ENCODE measurements at places on chromosomes 4 and X.
A peak's percentile ranks its signal among the peaks of the same experiment; 100 is the strongest.

DNA sequence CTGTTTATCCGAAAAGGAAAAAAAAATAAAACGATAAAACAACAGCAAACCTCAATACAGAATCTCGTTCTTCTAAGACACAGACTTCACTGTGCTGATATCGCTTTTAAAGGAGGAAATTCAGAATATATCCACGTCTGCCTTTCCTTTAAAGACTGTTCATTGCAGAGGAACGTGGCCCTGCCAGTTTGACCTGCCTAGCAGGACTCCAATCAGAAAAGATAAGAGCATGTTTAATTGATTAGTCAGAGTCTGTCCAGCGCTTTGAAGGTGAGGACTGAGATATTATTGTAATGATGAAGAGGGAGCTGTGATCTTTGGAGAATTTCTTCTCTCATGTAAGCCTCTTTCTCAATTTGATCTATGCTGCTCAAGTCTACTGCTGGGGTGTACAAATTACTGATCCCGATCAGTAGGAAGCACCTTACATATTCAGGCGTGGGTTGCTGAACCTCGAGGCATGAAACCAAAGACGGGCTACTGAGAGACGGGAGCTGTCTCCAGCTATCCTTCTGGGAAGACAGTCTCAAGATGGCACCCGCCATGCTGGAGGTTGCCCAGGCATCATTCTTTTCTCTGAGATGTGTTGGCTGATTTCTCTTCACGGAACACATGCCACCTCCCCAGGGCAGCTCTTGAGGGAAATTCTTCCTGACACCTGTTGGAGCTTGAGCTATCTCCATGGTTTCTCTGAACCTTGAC lies 146.1 kb downstream of the SHOX start:
- DNase-seq, result no peak

DNA sequence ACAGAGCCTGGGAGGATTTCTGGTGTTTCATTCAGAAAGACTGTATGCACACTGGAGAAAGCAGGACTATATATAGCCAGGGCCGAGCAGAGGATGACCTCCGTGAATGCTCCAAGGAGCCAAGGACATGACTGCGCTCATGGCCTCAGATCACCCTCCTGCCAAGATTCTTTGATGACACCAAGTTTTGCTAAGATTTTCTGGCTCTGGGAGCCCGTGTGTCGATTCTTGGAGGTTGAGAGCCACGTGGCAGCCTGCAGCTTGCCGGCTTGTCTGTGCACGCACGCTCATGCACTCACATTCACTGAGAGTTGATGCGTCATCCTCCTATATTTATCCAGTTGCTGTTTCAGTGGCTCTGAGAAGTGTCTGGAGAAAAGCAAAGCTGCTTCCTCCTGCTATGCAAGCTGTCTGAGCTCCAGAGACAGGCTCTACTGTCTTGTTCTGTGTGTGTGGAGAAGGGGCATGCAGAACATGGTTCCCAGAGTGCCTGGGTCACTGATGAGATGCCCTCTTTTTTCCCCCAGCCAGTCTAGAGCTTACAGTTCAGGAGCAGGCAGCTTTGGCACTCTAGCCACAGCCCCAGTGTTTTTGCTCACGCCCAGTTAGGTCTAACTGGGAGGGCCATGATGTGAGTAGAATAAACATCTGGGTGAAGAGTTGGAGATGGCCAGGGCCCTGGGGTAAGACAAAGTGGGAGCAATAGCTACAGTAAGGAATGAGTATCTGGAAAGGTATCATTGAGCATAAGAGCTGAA lies 64.9 kb upstream of the SCOC start:
- peak; percentile 40 for DNase-seq

DNA sequence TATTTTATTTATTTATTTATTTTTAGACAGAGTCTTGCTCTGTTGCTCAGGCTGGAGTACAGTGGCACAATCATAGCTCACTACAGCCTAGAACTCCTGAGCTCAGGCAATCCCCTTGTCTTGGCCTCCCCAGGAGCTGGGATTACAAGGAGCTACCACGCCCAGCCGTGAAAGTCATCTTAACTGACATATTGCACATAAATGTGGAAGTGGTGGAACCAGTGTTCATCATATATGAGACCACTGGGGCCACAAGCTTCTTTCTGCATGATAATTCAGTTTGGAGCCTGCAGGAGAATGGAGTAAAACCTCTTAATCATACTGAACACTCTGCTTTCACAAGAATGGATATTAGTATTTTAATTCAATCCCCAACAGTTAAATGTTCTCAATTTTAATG lies 12.5 kb upstream of the CTSO start:
- DNase-seq, result no peak

GRCh38 chr4:40448875-40449274 lies 113.7 kb downstream of the CHRNA9 start:
- DNase-seq, result no peak

DNA sequence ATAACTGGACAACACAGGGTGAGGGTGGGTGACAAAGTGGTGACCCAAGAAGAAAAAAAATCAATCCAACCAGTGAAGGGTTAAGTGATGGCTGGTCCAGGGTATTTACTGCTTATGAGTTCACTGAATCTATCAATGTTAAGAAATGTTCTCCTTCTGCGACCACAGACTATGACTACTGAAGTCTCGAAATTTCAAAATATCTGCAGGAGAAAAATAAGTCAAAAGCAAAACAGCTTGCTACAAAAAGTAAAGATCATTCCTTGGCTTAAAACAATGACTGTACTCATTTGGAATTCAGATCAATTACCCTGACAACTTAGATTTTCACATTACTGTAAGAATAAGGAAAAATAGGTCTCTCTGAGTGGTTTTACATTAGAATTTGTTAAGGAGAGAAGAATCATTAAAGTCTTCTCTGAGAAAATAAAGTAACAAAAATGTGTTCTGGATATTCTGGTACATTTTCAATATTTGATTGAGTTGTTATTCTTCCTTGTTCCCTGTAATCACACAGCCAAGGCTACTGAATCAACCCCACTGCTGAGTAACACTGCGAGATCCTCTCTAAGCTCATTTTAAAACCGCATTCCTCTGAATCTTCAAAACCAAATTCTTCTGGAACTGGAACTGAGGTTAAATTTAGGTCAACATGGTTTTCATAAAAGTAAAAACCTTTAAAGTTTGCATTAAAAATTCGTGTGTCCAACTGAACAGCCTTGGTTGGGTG lies 22.7 kb downstream of the SMPX start:
- no peak for DNase-seq

GRCh38 chrX:97326456-97326855 lies 442.7 kb downstream of the RPA4 start:
- no peak for DNase-seq

DNA sequence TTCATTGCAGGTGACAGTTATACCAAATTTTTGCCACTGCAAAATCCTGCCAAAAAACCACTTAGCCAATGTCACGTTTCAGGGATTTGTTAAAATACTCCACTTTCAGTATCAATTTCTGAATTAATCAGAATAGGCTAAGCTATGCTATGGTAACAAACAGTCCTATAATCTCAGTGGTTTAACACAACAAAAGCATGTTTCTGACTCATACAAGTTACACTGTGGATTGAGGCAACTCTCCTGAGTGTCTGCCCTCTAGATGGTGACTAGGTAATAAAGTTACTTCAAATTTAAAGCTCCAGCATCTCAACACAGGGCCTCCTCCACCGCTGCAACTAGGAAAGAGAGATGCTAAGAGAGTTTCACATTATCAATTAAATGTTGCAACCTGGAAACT lies 23.0 kb upstream of the RADX start:
- no peak for DNase-seq

GRCh38 chr4:40232610-40233009 lies 35.8 kb downstream of the RHOH start:
- DNase-seq, result no peak

DNA sequence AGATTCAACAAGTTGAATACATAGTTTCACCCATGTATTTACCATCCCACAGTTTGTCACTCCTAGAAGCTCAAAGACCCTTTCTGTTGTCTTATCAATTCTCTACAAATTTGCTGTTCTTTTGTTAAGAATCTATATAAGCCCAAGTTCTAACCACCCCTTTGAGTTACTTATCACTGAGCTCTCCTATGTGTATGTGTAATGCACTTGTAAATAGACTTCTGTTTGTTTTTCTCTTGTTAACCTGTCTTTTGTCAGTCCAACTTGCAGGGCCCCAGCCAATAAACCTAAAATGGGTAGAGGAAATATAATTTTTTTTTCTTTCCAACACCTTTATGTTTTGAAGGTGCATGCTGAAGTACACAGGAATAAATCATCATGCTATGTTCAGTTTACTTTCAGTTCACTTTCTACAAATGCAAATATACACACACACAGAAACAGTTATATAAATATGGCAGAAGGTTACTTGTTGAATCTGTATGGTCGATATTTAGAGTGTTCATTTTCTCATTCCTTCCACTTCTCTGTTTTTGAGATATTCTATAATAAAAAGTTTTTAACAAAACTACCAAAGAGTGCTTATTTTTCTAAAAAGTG lies 22.3 kb upstream of the CLOCK start:
- DNase-seq, result no peak

DNA sequence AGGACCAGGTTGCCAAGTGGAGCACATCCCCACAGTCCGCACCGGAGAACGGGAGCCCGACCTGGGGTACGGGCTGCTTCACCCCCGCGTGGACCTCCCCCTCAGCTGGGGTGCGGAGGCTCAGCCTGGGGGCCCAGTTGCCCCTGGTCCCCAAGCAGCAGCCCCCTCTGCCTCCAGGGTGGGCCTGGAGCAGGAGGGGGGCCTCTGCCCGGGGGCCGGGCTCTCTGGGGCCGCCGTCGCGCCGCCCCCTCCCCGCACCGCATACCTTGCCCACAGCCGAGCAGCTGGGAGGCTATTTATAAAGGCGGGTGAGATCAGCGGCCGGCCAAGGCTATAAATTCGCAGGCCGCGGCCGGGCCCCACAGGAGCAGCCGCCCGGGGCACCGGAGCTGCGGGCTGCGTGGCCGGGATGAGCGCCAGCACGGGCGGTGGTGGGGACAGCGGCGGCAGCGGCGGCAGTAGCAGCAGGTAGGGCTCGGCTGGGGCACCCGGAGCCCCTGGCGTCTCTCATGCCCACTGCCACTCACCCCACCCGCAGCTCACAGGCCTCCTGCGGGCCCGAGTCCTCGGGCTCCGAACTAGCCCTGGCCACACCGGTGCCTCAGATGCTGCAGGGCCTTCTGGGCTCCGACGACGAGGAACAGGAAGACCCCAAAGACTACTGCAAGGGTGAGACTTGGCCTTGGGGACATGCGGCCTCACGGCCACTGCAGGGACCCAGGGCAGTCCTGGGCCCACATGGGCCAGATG lies at the start of gene SRPK3:
Gene SRPK3 (plus strand): TSS at position 364 of the 750 bp plus-strand sequence. CDS start 46 bp downstream, at position 410.
- no peak for DNase-seq

- no peak for DNase-seq
These were observed 68.8 kb upstream of the BCOR start for GRCh38 chrX:40166582-40166981.

DNA sequence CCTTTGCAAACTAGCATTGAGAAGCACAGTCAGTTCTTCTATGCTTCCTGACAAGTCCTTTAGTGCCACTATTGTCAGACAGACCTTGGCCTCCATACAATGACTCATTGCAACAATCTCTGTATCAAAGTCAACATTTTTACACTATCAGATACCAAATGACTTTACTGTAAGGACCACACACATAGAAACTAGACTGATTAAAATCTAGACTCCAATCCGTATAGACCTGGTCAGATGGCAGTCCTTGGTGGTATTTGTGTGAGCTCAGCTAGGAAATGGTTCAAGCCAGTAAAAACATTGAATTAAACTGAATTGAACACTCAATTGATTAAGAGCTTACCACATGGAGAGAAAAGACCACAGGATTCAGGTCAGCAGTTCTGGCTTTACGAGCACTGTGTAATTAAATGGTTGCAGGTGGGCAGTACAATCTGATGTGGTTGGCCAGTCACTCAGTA lies 549.8 kb upstream of the LCORL start:
- no peak for DNase-seq

- peak; percentile 43 for DNase-seq
These were observed 214.8 kb downstream of the SPCS3 start for GRCh38 chr4:176534566-176534965.

DNA sequence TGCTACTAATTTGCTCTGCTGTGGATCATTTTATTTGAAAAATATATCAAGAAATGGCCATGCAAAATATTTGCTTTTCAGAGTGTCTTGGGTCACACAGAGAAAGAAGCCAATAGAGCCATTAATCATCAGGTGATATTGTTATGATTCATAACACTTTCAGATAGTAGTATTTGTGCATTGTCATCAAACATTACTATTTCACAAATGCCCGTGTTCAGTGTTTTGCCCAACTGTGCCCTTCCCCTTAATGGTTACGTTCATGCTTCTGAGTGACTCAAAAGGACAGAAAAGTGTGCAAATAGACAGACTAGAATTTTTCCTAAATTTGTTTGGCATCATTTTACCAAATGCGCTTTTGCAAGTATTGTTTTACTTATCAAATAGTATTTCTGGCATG lies 46.5 kb downstream of the PHOX2B start:
- no peak for DNase-seq

DNA sequence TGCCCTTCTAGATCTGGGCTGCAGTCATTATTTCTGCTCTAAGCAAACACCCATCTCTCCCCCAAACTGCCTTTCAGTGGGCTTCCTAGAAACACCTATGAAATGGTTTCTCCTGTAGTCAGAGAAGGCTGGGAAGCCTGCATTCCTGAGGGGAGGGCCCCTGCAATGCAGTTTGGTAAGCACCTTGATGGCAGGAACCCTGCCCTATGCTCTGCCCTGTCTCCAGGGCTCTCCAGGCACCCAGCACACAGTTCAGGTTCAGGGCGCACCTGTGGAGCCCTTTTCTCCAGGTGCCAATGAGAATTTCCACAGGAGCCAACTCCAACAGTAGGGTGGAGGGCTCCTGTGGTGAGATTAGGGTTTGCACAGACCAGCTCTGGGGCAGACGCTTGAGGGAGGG lies 69.1 kb upstream of the FBXW7 start:
- no peak for DNase-seq

DNA sequence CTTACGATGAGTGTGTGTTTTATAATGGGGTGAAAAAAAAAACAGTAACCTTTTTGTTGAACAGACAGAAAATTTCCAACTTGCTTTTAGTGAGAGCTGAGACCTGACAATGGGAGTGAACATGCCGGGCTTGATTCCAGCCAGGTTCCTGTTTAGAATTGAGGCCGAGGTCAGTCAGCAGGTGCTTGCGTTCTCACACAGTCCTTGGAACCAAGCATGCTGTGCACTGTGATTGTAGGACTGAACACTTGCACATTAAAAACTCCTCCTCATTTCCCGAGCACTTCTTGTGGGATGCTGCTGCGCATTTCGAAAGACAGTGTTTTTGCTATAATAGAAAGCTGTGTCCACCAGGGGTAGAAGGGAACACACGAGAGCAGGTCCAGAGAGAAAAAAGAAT lies 51.8 kb downstream of the TMEM131L start:
- DNase-seq, result no peak

- peak; percentile 29 for DNase-seq
These were observed 69.9 kb upstream of the FBXW7 start for GRCh38 chr4:152605641-152606335.

DNA sequence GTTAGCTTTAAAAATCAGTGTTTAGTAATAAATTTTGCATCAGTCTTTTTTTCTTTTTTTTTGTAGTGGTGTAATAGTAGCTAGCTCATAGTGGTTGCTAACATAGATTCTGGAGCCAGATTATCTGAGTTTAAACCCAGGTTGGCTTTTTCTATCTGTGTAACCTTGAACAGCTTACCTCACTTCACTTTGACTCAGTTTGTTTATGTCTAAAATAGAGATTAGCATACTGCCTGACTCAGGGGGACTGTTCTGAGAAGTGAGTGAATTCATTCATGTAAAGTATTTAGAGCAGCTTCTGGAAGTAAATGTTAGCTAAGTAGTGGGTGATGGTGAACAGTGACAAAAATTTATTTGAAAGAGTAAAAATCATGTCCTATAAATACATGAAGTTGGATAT lies 32.9 kb downstream of the CPEB2 start:
- no peak for DNase-seq

GRCh38 chr4:40256329-40256728 lies 59.5 kb downstream of the RHOH start:
- DNase-seq, result no peak

Data from fibroblast of skin of left biceps (primary cell).